NCI-H526 (cell line): ENCODE measurements at places on chromosomes 7 and 10.

DNA sequence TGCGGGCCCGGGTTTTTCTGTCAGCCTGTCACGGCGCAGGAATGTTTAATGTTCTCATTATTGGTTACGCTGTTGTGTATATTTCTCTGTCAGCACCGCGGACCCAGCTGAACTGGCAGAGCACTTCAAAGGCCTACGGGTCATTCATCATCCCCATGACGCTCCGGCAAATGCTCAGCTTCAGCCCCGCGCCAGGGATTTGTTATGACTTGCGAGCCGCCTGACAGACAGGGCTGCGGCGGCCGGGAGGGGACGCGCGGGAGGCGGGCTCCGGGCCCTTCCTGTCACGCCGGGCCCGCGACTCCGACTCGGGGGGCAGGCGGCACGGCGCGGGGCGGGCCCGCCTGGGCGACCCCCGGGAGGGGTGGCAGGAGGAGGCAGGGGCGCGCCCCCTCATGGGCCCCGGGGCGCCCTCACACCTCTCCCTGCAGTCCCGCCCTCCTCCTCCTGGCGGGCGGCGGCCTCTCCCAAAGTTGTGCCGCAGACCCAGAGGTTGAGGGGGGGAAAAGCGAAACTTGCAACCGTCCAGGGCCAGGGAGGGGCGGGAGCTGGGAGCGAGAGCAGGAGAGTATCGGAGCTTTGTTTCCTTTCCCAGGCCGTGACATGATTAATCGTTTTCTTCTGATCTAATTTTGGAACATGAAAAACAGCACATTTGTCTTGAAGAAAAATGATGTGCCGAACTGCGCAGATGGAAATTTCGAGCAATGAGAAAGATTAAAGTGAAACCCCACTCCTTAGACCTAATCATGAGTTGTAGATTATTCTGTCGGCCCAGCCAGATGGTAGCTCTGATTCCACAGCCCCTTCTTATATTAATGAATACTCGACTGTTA, 59.3 kb upstream of the COMTD1 start:
- DNase-seq: peak; percentile 73

DNA sequence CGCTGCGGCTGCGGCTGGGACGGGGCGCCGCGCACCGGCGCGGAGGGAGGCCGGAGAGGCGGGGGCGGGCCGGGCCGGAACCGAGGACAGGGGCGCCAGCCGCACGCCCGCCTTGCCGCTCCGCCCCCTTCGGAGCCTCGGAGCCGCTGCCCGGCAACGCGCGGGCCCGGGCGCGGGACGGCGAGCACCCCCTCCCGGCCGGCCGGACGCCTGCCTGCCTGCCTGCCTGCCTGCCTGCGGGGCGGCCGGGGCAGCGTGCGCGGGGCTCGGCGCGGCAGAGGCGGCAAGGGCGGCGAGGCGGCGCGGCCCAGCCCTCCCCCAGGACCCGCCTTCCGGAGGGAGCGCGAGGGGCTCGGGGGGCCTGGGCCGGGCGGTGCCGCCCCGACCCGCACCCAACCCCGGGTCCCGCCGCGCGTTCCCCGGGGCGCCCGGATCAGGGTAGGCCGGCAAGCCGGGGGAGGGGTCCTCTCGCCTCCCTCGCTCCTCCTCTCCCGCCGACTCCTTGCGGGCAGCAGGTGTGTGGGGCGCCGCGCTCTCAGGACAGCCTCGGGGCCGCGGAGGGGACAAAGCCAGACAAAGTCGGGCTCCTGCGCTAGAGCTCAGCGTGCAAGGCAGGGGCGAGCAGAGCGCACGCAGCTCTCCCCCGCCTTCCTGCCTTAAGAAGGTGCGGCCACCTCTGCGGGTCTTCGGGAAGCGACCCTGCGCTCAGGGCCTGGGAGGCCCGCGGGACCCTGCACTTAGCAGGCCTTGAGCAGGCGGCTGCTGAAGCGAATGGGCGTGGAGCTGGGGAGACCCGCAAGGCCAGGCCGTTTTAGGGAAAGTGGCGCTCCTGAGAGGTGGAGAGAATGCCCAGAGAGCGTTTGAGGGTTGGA, at the start of gene KIAA1549:
TSS of gene KIAA1549 (minus strand) at position 58 of the 872 bp plus-strand sequence. CDS start 120 bp downstream, outside the sequence.
- peak; percentile 57 for DNase-seq

GRCh38 chr7:133051066-133051465, 30.8 kb downstream of the CHCHD3 start:
- no peak for DNase-seq

DNA sequence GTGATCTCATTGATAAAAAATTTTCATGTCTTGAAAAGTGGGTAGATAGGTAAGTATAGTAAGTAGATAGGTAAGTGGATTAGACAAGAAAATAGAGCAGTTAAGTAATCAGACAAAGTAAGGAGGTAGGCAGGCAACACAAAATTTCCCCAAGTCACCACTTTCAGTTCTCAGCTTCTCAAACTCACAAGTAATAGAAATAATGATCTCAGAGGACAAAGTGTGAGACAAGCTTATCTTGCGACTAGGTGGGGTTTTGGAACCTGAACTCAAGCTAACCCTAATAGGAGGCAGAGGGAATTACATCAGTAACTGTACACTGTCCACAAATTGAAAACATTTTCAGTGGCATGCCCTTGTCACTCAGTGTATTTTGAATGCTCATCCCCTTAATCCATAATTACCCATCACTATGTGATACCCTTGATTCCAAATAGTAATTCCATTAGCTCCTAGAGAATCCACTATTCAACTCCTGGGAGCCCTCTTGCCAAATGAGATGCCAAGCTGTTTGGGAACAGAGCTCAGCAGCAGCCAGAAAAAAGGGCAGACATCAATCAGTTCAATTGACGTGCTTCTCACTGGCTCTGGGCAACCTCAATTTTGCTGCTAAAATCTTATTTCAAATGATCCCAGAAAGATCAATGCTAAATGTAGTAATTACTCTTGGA, 703.2 kb downstream of the XPNPEP1 start:
- no peak for DNase-seq

DNA sequence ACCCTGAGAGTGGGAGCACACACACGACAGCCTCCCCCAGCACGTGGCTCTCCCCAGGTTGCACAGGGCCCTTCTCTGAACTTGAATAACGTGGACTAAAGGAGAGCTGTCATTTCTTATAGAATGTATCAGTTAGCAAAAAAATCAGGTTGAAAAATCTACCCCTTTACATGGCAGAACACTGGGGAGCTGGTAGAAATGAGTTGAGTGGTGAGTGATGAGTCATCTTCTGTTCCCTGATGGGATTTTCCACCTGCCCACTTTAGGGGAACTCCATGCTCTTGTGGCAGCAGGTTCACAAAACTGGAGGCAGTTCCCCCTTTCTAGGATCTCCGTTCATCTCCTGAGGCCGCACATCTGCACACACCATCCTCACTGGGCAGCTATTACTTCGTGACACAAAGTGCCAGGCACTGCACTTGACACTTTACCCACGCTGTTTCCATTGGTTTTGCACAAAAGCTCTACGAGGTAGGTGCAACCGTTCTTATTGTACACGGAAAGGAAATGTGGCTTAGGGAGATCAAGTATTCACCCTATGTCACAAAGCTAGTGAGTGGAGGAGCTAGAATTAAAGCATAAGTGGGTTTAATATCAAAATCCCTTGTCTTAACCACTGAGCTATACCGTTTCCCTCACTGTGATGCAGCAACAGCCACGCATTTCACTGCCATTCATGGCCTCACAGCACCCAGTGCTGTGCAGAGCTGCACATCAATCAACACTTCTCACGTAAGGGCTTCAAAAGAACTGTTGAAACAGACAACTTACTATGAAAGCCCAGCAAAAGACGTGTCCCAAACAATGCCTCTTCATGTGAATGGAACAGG, 80.2 kb downstream of the RNF216 start:
- DNase-seq: no peak

DNA sequence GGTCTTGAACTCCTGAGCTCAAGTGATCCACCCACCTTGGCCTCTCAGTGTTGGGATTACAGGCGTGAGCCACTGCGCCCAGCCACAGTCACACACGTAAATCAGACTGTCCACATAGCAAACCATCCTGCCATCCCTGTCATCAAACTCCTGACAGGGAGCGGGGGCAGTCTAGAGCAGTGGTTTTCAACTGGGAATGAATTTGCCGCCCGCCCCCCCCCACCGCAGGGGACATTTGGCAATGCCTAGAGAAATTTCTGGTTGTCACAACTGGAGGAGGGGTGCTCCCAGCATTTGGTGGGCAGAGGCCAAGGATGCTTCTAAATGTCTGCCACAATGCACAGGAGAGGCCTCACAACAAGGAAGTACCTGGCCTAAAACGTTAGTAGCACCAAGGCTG, 24.1 kb downstream of the CAMK2G start:
- no peak for DNase-seq

DNA sequence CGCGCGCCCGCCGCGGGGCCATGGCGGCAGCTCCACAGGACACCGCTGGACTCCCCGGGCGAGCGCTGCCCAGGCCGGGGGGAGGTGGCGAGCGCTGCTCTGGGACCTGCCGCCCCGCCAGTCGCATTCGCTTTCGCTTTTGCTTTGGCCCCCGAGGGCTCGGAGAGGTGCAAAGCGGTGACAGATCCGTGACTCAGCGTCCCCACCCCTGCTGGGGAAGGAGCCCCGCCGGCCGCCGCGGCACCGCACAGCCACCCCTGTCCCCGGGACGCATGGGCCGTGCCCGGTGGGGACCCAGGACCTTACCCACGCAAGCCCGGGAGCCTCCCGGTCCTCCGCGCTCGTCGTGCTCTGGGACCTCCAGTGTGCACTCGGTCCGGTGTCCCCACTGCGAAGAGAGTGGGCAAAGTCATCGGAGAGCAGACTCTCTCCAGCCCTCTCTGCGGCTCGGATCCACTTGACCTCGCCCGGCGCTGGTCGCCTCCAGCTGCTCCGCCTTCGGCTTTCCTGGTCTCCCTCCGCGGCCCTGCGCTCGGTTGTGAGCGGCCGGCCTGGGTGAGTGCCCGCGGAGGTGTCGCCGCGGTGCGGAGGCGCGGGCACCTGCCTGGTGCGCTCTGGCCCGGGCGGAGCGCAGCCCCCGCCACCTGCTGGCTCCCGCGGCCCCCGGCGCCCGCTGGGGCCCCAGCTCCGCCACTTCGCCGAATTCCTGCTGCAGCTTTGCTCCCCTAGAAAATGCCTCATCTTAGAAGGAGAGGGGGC, at the start of gene IL15RA:
TSS of gene IL15RA (minus strand) at position 73 of the 759 bp plus-strand sequence. CDS start at position 22, 51 bp downstream.
- DNase-seq: no peak

DNA sequence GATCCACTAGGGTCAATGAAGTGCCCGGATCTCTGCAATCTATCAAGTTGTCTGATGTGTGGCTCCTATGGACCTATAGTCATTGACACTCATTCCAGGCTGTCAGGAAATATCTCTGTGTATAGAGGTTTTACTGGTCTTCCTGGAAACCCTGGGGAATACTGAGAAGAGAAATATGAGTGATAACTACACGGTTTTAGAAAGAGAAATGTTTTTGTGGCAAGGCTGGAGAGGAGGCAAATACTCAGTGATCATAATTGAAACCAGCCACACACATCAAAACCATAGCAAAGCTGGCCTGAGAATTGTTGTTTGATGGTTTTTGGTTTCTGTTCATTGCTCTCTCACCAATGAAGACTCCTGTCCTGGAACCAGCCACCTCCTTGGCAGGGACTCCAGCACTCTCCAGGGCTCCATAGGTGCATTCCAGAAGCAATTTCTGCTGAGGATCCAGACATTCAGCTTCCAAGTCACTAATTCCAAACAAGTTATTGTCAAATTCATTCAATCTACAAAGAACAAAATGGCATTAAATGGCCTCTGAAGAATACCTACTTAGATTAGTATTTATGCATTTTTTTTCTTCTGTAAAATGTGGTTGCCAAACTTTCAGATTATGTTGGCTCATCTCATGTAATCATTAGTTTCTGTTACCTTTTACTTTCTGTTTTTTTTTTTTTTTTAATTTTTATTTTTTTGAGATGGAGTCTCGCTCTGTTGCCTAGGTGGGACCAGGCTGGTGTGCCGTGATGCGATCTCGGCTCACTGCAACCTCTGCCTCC, 108.6 kb upstream of the ABI1 start:
- DNase-seq: no peak

DNA sequence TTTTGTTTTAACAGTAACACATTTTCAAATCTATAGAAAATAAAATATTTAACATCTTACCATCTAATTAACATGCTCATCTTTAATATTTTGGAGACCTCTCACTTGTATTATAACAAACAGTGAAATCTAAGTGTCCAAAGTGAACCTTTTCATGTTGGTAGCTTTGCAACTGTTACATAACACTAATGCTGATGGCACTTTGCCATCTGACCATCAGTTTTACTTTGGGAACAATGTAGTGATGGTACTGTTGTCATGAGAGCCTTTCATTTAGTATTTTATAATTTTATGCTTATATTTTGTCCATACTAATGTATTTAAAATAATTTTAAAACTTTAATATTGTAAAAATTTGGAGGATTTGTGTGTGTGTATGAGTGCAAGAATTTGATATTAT, 1017.0 kb upstream of the KCND2 start:
- no peak for DNase-seq

DNA sequence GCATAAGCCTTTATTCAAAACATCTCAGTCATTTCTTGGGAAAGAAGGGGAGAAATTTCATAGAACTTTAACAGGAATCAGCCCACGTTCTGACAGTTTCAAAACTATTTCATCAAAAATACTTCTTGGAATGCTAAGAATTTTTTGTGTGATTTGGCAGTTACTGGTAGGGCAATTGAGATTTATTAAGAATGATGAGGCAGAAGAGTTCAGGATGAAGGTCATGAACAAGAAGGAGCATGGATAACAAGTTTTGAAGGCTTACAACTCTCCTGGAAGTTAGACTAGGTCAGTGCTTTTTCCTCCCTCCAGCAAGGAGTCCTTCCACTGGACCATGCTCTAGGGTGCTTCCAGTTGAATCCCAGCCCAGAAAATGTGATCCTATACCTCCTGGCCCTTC, 569.9 kb downstream of the ANKRD7 start:
- no peak for DNase-seq

DNA sequence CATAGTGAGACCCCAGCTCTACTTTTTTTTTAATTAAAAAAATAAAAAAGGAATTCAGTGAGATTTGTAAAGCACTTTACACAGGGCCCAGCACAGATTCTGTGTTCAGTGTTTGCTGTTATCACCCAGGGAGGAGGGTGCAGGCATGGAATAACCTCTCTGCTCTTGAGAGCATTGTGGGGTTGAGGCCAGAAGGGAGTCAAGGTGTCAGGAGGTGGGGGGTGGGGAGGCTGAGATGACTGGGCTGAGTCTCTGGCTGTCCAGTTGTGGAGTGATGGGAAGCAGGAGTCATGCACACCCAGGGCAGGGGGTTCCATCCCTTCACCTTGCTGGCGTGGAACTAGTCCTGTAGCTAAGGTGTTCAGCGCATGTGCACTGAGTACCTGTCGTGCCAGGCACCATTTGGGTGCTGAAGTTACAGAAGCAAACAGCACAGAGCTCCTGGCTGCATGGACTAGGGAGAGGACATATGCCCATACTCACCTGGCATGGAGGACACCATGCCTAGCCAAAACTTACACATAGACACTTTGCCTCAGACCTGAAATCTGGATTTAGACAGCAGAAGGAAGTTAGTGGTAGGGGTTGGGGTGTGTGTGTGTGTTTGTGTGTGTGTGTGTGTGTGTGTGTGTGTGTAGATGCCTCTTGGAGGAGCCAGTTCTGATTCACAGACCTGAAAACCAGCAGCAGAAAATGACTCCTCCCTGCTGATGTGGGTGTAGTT, 69.2 kb upstream of the LRRC4 start:
- DNase-seq: no peak

- DNase-seq: no peak
Measured at GRCh38 chr7:51481421-51481820, 164.8 kb upstream of the COBL start.
